A549 (cell line): ENCODE measurements at places on chromosomes 12 and 14.
A peak's percentile ranks its signal among the peaks of the same experiment; 100 is the strongest.

GRCh38 chr12:30691122-30691879, 4.4 kb downstream of the IPO8 start:
- DNase-seq, result peak; percentile 33

DNA sequence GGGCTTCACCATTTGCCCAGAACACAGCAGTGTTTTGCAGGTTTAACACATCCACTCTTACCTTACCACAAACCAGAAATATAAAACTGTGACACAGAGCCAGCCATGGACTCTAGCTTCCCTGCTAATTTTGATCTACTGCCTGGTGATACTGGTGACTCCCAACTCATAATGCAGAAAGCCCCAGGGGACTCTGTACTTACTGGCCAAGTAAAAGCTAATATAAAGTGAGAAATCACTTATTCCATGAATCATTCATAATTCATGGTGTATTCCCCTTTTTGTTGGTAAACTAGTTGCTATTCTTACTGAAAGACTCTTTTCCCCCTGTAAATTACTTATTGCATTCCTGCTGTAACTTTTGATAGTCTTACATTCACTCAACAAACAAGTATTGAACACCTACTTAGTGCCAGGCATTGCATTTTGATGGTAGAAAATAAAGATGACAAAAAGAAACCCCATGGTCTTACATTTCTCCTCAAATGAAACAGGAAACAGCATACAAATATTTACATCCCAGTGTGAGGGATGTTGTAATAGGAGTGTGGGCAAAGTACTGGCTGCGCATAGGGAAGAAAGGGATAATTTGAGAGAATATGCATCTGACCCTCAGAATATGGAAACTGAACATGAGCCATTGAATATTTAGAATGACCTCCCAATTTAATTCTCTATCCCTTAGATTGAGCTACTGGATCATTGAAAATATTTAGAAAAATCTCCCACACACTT, 279.6 kb downstream of the PDZRN4 start:
- no peak for DNase-seq

GRCh38 chr12:132432721-132433577, 57.0 kb upstream of the FBRSL1 start:
- DNase-seq, result no peak

DNA sequence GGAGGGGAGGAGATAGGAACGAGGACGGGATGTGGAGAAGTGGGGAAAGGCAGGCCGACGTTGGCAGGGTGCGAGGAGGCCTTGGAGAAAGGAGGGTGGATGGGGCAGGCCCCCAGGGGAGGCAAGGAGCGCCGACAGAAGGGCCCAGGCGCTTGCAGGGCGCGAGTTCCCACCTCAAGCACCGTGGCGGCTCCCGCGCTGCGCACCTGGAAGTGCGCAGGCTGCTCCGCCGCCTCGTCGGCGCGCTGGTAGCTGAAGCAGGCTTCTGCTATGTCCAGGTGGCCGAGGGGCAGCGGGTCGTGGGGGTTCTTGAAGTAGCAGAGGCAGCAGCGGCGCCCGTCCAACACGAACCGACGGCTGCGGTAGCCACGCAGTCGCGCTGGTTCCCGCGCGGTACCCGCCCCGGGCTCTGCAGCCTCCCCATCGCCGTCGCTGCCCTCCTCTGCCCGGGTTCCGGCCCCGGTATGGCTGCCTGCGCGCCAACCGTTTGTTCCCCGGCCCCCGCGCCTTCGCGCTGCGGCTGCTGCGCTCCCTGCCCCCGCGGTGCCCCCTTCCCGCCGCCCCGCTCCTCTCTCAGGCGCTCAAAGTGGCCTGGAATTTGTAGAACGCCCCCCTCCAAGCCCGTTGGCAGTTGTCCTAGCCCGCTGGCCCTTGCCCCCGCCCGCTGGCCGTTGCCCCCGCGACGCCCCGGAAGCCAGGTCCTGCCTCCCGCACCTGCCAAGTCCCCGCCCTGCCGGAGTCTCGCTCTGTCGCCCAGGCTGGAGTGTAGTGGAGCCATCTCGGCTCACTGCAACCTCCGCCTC, 1.1 kb upstream of the ACTR6 start:
- DNase-seq, result peak; percentile 73

DNA sequence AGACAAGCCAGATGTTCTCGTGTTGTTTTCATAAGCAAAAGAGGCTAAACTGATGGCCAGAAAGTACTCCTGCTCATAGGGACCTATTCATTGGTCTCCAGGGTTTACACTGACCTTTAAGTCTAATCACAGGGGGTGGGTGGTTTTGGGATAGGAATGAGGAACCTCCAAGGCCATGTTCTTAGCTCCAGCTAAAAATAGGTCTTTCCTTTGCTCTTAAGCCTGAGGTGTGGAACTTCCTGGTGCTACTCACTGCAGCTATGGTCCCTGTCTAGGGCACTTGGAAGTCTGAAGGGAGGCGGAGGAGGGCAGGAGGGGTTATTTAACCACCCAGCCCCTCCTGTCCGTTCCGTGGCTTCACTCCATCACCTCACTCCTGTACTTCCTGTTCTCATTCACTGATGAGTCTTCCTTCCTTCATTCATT, 18.6 kb downstream of the GPRC5A start:
- peak; percentile 54 for DNase-seq

DNA sequence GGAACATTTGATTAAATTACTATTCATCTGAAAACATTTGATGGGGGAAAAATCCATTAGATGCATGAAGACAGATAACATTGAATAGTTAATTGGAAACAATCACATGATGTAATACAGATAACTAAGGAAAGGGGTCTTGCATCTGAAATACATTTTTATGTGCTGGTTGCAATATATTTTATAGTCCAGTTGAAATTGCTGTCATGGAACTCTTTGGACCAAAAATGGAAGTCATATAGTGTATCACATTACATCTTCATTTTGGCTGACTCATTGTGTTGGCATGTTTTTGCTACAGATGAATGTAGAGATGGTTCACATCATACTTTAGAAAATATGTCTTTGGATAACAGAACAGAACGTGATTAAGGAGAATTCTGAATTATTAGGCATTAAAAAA, 43.0 kb upstream of the GNPNAT1 start:
- DNase-seq, result peak; percentile 24

- no peak for DNase-seq
Measured at GRCh38 chr12:65465766-65466547, 187.5 kb downstream of the MSRB3 start.

DNA sequence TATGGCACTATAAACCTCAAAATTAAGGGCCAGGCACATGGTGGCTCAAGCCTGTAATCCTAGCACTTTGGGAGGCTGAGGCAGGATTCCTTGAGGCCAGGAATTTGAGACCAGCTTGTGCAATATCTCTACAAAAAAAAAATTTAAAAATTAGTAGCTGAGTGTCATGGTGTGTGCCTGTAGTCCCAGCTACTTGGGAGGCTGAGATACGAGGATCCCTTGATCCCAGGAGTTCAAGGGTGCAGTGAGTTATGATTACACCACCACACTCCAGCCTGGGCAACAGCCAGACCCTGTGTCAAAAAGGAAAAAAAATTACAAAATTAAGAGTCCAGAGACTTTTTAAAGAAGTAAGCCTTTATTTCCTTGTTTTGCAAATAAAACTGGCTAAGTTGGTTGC, 1.8 kb upstream of the GCN1 start:
- DNase-seq, result no peak

DNA sequence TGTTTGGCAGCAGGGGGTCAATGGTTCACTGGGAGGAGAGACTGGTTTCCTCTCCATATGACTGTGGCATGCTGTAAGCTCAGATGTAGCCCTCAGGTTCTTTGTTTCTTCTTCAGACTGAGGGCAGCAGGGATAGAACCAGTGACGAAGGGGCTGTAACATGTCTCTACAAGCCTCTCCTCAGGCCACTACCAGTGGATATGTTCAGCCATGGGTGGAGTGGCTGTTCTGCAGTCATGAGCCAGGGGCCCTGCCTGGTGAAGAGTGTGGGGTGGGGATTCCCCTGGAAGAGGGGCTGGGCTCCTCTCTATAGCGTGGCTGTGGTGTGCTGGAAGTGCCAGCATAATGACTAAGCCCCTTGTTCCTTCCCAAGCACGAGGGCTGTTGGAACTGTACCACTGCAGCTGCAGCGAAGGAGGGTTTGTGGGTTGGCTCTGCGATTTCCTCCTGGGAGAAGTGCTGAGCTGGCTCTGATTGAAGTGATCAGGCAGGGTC, 55.8 kb downstream of the CMAS start:
- DNase-seq, result no peak

DNA sequence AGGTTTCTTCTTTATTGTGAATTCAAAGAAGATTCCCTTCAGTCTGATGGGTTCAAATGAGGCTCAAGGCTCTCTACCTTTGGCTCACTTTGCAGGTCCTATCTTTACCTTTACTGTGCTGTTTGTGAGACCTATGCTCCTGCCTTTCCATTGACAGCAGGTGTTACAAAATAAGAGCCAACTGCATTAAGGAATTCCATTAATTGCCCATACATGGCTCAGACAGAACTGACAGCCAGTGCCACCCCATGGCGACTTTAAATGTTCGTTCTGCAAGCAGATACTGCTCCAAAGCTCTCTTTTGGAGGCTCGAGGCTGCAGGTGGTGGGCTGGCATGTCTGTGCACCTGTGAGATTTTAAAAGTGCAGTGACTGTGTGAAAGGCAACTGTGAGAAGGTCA, 44.7 kb downstream of the RBM19 start:
- DNase-seq, result no peak

DNA sequence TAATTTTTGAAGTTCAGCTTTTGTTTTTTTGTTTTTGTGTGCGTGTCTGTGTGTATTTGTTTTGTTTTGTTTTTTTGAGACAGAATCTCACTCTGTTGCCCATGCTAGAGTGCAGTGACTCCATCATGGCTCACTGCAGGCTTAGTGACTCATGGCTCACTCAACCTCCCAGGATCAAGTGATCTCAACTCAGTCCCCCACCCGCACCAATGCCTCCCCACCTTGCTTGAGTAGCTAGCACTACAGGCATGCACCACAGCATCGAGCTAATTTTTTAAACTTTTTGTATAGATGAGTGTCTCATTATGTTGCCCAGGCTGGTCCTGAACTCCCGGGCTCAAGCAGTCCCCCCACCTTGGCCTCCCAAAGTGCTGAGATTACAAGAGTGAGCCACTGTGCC, 981.4 kb downstream of the BCL11B start:
- DNase-seq, result no peak

DNA sequence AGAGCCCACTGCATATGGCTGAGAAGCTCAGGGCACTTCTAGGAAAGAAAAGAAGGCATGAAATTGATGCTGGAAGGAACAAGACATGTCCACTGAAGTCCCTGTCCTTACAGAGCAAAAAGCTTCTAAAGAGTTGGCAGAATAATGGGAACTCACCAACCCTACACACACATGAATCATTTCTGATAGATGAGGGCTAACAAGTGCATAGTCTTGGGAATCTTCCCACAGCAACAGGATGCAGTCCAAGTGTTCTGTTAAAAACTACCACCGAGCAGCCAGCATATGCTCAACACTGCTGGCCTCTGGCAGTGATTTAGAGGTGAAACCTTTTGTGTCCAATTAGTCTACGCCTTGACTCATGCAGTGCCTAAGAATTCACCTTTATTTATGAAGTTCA, 44.8 kb downstream of the RHOJ start:
- DNase-seq, result no peak

- no peak for DNase-seq
Measured at GRCh38 chr12:62166525-62166924, 93.7 kb upstream of the USP15 start.

DNA sequence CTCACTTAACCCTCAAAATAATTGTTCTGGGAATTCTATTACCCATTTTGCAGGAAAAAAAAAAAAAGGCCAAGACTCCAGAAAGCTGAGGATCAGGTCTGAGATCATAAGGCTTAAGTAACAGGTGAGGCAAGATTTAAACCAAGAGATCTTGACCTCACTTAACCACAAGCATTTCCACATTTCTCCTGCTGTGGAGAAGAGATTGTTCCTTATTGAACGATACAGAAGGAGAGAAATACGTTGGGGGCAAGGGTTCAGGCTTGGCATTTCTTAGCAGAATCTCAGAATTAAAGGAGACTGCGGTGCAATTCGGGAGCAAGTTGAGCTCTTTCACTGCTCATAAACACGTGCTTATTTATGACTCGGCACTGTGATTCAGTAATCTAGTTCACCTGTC, 885.3 kb upstream of the TMEM132C start:
- DNase-seq, result no peak

- no peak for DNase-seq
Measured at GRCh38 chr12:31794745-31795144, 65.9 kb upstream of the AMN1 start.

DNA sequence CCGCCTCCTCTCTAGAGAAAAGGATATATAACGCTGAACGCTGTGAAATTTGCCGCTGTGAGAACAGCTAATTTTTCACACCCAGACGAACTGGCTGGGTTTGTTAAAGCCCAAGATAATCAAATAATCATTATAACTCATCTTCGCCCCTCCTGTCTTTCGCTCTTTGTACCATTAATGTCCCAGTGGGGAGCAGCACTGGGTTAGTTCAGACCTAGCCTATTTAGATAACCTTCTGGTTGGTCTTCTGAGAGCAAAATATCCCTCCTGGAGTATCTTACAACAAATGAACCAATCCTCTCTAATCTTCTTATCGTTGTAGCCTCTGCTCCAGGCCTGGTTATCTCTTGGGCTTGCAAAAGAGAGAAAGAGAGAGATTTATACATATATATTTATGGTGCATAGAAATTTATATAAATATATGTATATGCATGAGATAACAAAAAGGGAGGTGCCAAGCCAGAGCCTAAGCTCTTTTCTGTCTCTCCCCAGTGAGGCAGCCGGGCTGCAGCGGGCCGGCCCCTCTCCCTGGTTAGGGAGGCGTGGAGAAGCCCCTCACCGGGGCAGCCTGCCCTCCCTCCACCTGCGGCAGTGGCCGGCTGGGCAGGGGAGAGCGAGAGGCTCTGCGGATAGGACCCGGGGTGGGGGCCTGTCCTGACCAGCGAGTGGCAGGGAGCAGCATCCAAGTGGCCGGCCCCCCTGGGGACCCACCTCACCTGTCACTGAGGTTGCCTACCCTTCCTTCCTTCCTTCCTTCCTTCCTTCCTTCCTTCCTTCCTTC, 202.0 kb upstream of the LHX5 start:
- no peak for DNase-seq

- DNase-seq, result no peak
Measured at GRCh38 chr14:31884776-31885379, 192.2 kb upstream of the ARHGAP5 start.

DNA sequence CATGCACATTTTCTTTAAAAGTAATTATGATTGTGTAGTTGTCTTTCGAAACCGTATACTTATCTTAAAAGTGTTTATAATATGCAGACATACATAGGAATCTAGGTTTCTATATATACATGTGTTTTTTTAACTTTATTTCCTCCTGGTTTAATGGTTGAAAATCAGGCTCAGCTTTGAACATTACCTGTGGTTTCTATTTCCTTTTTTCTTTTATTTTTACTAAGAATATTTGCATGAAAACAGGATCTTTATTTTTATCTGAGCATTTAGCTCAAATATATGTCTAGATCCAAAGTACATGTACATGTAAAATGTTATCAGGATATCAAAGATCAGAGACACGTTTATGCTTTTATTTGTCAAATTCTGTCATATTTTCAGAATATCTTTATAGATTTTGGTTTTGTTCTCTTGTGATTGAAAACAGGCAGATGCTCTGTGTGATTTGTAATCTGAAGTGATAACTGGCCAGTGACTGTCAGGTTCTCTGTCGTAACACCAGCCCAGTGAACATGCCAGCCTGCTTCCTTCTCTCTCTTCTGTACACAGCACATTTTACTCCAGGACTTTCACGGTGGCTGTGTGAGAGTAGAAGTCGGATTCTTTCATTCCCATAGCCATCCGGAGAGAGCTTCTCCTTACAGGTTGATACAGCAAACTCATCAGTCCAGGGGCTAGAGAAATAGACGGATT, 13.7 kb downstream of the TCTN1 start:
- no peak for DNase-seq
